ENCODE measurements at places on chromosomes 7 and 10.

- DNase-seq, result no peak
Measured at GRCh38 chr10:96513305-96513697, 425 bp downstream of the TLL2 start.

DNA sequence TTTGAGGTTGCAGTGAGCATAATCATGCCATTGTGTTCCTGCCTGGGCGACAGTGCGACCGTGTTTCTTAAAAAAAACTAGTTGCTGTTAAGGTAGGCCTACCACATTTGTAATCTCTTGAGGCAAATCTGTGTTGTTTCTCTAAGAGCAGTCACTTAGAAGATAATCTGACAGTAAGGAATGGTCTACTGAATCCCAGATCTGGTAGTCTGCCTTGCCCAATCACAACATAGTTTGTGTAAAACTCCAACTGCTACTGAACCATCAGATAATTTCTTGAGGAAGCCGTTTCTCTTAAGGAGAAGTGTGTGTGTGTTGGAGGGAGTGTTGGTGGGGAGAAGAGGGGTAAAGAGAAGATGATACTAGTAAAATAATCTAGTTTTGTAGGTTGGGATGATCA, 5.0 kb downstream of the NRF1 start:
- DNase-seq, result no peak

DNA sequence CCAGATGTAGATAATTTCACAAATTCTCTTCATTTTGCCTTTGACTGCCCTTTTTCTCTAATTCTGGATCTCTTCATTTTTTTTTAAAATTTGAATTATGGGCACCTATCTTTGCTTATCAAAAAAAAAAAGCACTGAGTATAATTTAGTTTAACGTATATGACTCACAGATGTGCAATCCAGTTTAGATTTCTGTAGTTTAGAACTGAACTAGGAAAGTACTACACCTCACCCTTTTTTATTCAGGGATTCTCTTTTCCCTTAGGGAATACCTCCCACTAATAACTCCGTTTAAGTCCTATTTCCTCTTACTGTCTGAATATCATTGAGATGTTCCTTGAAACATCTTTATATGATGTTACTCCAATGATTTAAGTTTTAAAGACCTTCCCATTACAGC, 665.0 kb downstream of the MAGI2 start:
- DNase-seq, result no peak

GRCh38 chr7:106047818-106048705, 64.0 kb downstream of the SYPL1 start:
- DNase-seq, result no peak

GRCh38 chr10:99432881-99433280, 2.5 kb upstream of the GOT1 start:
- no peak for DNase-seq

All from breast epithelium (tissue), 4 donors.